ENCODE measurements at places on chromosomes 16 and 17.

DNA sequence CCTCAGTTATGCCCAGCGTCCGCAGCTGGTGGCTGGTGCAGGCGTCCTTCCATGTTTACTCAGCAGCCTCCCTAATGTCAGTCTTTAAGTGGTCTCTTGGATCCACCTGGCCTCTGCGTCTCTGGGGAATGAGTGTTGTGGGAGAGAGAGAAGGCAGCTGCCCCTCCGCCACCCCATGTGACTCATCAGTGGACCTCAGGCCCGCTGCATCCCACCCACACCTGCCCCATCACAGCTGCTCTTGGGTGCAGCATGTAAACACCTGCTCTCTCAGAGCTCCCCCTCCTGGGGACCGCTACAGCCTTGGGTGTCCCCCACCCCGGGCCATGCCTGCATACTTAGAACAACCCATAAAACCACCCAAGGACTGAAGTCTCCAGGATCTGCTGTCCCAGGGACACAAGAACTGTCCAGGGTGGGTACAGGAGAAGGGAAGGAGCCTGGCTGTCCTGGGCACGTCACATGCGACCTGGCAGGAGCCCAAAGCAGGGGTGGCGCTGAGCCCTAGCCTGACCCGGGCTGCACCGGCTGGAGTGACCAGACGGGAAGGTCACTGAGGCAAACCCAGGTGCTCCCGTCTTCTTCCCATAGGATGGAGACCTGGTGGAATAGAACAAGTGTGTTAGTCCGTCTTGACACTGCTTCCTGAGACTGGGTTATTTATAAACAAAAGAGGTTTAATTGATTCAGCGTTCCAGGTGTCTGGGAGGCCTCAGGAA, 4.2 kb downstream of the C16orf90 start:
- DNase-seq, result no peak

- DNase-seq, result no peak
Observed at GRCh38 chr16:74563828-74564263, 43.1 kb downstream of the GLG1 start.

DNA sequence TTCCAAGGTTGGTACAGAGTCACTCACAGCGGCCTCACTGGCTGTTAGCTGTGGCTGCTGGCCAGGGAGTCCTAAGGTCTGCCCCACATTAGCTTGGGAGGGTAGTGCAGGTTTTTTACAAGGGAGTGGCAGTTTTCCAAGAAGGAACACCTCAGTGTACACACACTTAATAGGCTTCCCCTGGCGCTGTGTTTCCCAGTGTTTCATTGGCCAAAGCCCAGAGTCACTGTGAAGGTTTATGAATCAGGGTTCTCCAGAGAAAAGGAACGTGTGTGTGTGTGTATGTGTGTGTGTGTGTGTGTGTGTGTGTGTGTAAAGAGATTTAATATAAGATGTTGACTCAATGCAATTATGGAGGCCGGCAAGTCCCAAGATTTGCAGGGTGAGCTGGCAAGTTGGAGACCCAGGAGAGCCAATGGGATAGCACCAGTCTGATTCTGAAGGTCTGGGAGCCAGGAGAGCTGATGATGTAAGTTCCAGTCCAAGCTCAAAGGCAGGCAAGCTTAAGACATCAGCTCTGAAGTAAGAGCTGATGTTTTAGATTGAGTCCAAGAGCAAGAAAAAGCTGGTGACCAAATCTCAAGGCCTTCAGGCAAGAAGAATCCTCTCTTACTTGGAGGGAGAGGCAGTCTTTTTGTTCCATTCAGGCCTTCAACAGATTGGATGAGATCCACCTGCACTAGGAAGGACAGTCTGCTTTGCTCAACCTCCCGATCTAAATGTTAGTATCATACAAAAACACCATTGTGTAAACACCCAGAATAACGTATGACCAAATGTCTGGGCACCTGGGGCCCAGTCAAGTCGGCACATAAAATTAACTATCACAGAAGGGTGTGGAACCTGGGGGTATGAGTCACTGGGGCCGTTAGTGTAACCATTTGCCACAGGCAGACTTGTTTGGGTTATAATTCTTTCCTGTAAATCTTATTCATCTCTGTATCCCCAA, 206.8 kb downstream of the PRKCA start:
- DNase-seq, result no peak

DNA sequence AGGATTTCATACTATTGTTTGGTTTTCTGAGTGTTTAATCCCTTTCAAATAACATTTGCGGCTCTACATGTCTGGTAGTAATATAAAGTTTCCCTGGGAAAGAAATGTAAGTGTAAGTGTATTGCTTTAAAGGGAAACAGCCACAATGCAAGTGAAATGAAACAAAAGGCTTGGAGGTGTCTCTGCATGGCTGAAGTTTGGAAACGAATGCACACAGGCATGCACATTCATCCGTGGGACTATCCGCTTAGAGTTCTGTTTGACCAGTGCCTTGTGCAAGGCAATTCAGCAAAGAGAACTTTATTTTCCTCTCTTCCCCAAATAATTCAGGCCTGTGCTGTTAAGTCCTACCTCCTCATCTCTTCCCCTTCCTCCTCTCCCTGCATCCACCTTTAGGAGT, 56.1 kb upstream of the MRTFB start:
- no peak for DNase-seq

DNA sequence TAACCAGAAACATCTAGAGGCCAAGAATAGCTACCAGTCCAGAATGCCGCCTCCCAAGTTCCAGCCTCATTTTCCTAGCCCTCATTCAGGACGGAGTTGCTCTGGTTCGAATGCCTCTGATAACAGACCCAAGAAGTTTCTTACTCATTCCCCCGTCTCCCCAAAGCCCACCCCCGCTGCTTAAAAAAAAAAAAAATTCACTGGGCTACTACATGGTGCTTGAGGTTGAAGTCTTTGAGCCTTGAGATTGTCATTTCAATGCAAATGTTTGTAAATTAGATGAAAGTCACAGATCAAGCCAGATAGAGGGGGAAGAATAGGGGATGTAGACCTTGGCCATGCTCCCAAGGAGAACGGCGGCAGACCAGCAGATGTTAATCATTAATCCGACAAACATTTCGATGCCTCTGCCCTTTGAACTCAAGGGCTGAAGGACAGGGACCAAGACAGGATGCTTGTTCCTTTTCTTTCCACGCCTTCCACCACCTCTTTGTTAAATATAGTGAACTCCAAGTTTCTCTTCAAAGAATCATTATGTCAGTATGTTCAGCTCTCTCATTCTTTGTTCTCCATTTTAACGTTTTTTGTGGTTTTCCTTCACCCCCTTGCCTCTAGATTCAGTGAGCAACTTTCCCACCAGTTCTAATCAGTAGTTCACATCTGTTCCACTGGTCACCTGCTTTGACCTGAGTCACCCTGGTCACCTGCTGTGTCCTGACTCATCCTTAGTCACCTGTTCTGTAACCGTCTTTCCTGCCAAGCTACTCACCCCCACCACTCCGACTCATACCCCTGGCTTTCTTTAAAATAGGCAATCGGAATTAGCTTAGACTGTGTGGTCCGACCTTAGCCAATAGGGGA, 190.3 kb downstream of the CPPED1 start:
- DNase-seq, result no peak

Data from ascending aorta (tissue), 2 donors.